ENCODE measurements at places on chromosomes 2 and 18.

DNA sequence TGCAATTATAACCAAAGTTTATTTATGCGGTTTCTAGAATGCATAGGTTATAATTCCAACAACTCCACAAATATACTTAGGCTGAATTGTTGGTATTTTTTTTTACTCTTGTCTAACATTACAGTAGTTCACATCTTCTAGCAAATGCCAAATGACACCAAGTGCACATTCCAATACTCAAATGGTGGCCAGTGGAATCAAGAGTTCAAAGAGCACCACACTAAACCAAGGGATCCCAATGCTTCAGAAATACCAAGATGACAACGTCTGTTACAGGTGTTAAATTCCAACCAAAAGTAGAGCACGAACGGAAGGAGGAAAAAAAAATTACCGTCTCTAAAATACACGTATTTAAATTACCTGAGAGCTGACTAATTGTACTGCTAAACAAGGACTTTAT lies 136.2 kb downstream of the TMEM247 start:
- peaks cover 25% of the 10 kb centered on the region for H3K4me1 ChIP-seq
- DNase-seq: no peak
- H3K4me3 ChIP-seq: peak overlapping the region; percentile 98
- no peaks in the 10 kb centered on the region for H3K27me3 ChIP-seq
- peaks cover 5% of the 10 kb centered on the region for H3K36me3 ChIP-seq

DNA sequence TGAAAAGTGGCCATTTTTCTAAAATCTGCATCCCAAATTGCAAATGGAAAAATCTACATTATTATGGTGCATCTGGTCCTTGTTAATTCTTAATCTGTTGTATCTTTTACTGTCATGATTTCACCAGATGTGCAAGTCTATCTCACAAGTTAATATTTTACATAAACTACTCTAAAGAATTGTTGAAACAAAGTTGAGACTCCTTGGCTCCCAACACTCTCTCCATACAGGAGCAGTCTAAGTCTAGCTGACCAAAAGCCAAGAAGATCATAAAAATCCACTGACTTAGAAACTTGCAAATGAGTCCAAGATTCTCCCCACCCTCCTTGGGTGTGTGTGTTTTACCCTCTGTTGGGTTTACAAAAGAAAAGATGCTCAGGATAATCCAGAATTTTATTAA lies 85.1 kb downstream of the NCKAP5 start:
- H3K27ac ChIP-seq: no peak overlapping the region
- H3K4me3 ChIP-seq: no peak overlapping the region
- peaks cover 5% of the 10 kb centered on the region for H3K27me3 ChIP-seq
- no peak for DNase-seq

DNA sequence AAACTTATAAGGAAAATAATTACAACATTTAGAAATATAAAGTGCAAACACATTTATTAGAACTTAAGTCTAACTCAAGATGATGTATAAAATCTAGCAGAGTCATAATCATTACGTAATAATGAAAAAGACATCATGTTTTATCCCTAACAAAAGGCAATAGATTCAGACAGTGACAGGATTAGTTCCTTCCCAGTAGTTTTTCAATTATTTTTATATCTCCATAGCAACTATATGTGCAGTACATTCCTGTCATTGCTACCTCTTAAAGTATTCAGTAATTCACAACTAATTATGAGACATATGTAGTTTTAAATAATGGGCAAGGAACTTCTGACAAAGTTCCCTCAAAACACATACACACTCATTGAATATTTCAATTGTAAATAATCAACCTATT lies 687.9 kb downstream of the CCDC85A start:
- H3K4me1 ChIP-seq: no peaks in the 10 kb centered on the region
- no peak overlapping the region for H3K4me3 ChIP-seq
- DNase-seq: no peak
- no peaks in the 10 kb centered on the region for H3K27me3 ChIP-seq
- H3K36me3 ChIP-seq: no peaks in the 10 kb centered on the region

GRCh38 chr2:231347081-231347480 lies 48.4 kb upstream of the B3GNT7 start:
- no peak for DNase-seq
- H3K27me3 ChIP-seq: peaks cover 45% of the 10 kb centered on the region
- H3K4me3 ChIP-seq: no peak overlapping the region
- H3K27ac ChIP-seq: no peak overlapping the region
- H3K36me3 ChIP-seq: no peaks in the 10 kb centered on the region

- H3K4me3 ChIP-seq: no peak overlapping the region
- DNase-seq: no peak
- peaks cover 30% of the 10 kb centered on the region for H3K4me1 ChIP-seq
- no peaks in the 10 kb centered on the region for H3K27me3 ChIP-seq
- no peak overlapping the region for H3K27ac ChIP-seq
Measured at GRCh38 chr2:239283288-239283945, 117.4 kb downstream of the HDAC4 start.
